Right atrium auricular region (tissue), 2 donors: ENCODE measurements at places on chromosomes 5 and 9. TPM values are rescaled to one million over a fixed set of nuclear protein-coding genes. Genes with fewer than 3 reads are reported as not detected.

Gene LCN2
- total RNA-seq: not detected

DNA sequence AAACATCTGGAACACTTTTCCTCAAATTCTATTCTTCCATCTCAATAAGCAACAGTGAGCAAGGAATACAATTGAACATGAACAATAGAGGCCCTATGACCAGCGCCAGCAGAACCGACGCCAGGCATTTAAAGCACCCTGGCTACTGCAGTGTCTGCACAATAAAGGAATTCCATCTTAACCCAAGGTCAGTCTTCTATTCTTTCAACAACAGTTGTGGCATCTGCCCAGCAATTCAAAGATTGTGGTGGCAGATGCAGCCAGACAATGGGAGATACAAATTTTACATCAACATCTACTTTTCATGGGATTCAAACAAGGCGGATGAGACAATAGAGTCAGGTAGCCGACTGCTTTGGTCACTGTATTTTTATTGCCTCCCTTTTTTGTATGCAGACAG lies 65.9 kb downstream of the ELL2 start:
- DNase-seq: no peak
- H3K27me3 ChIP-seq: no peaks in the 10 kb centered on the region
- H3K4me3 ChIP-seq: no peak overlapping the region
- no peak overlapping the region for H3K27ac ChIP-seq
- H3K4me1 ChIP-seq: peaks cover 17% of the 10 kb centered on the region

DNA sequence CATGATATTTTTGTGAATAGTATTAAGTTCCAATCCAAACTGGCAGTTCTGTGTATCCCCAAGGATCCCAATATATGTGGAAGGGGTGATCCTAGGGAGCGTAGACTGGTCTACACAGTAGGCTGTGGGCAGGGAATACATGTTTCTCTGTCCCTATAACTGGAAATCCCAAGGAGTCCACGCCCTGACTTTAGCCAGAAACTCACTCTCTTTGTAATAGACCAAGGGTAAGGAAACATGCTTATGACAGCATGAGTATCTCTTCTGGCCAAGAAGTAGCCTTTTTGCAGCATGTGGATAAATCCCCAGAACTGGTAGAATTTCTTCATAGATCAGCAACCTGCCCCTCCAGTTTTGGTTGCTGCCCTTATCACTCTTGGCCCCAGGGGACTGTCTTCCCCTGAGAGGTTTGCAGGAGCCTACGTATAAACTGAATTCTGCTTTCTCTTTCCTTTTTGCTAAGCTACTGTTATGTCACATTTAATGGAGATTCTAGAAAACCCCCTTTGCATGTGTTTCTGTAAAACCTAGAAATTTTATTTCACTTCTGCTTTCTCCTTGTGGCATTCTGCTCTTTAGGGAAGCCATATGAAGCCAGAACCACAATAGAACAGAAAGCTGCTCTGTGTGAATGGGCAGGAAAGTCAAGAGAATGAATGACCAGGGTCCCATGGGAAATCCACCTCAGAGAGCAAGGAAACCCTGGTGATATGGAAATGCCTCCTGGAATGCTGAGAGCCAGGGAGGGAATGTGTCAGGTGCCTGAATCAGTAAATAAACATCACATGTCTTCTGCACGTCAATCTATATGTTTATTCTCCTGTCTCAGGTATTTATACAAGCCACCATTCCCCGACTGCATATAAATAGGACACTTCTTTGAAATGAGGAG lies 3.5 kb downstream of the IFNA2 start:
- H3K4me3 ChIP-seq: no peak overlapping the region
- H3K4me1 ChIP-seq: no peaks in the 10 kb centered on the region
- no peaks in the 10 kb centered on the region for H3K36me3 ChIP-seq
- no peaks in the 10 kb centered on the region for H3K27me3 ChIP-seq
- DNase-seq: no peak

DNA sequence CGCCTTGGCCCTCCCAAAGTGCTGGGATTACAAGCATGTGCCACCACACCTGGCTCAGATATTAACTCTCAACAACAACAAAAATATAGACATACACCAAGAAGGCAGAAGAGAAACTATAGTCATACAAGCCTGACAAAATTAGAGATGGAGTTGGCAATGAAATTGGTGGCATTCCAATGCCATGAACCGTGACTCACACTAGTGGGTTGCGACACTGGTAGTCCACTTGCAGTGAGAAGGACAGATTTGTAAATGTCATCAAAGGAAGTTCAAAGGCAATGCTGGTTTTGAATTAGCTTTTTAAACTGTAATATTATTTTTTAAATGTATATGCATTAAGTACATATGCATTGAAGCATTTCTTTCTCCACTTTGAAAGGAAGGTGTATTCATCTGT lies 8.5 kb upstream of the DNAJC25 start:
- no peaks in the 10 kb centered on the region for H3K27me3 ChIP-seq
- no peak overlapping the region for H3K27ac ChIP-seq
- no peak overlapping the region for H3K4me3 ChIP-seq
- no peaks in the 10 kb centered on the region for H3K4me1 ChIP-seq

Gene CAMK4
- 0.67 TPM for total RNA-seq

- H3K27ac ChIP-seq: peak overlapping the region; percentile 74
- H3K4me1 ChIP-seq: peaks cover 34% of the 10 kb centered on the region
- DNase-seq: no peak
- H3K27me3 ChIP-seq: no peaks in the 10 kb centered on the region
- H3K36me3 ChIP-seq: no peaks in the 10 kb centered on the region
Measured at GRCh38 chr9:113648586-113648985, 185.1 kb downstream of the RGS3 start.

GRCh38 chr9:37198831-37199230 lies 78.5 kb downstream of the ZCCHC7 start:
- H3K27ac ChIP-seq: no peak overlapping the region
- H3K4me1 ChIP-seq: peaks cover 24% of the 10 kb centered on the region
- no peaks in the 10 kb centered on the region for H3K27me3 ChIP-seq
- H3K36me3 ChIP-seq: no peaks in the 10 kb centered on the region
- no peak overlapping the region for H3K4me3 ChIP-seq

Gene RNF180
- 17.8 TPM for total RNA-seq

- H3K36me3 ChIP-seq: no peaks in the 10 kb centered on the region
- H3K27me3 ChIP-seq: no peaks in the 10 kb centered on the region
- DNase-seq: no peak
- no peak overlapping the region for H3K4me3 ChIP-seq
Measured at GRCh38 chr5:142698447-142699183, 12.7 kb upstream of the FGF1 start.

DNA sequence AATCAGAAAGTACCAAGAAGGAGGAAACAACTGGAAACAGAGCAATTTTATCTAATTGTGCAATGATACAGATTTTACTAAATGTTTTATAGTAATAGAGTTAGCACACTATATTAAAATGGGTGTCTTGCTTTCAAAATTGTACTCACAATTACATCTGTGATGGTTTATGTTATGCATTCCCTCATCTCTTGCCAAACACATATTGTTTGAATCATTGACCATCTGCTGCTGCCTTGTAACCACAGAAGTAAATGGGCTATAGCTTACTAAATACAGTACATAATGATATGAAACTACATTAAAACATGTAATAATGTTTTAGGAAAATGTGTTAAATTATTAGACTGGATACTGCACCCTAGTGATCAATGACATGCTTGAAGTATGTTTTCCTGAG lies 158.1 kb downstream of the SLC25A46 start:
- no peak for DNase-seq
- no peaks in the 10 kb centered on the region for H3K36me3 ChIP-seq
- no peaks in the 10 kb centered on the region for H3K4me1 ChIP-seq
- no peaks in the 10 kb centered on the region for H3K27me3 ChIP-seq

- DNase-seq: no peak
- no peaks in the 10 kb centered on the region for H3K4me1 ChIP-seq
- H3K27me3 ChIP-seq: no peaks in the 10 kb centered on the region
- no peak overlapping the region for H3K4me3 ChIP-seq
- H3K27ac ChIP-seq: no peak overlapping the region
Measured at GRCh38 chr9:106058460-106058859, 364.1 kb downstream of the TMEM38B start.

DNA sequence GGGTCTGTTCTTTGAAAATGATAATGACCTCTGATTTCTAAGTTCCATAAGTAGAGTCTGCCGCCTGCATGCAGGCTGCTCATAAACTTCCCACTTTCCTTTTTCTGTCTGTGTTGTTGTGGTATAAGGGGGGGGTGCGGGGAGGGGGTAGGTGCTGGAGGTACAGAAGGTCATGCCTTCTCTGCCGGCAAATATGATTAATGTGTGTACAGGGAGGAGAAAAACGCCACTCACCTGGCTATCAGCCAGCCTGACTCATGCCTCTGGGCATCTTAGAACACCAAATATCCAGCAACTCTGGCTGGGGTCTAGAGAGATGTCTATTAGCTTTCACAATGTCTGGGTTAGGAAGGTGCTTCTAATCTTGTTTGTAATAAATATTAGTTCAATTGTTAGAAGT lies 128.3 kb downstream of the EFNA5 start:
- peaks cover 47% of the 10 kb centered on the region for H3K4me1 ChIP-seq
- H3K27me3 ChIP-seq: no peaks in the 10 kb centered on the region
- H3K4me3 ChIP-seq: no peak overlapping the region
- DNase-seq: peak; percentile 92
- peak overlapping the region; percentile 72 for H3K27ac ChIP-seq

Gene C6
- total RNA-seq: 54.4 TPM

- no peaks in the 10 kb centered on the region for H3K27me3 ChIP-seq
- H3K4me3 ChIP-seq: no peak overlapping the region
- peaks cover 26% of the 10 kb centered on the region for H3K4me1 ChIP-seq
- DNase-seq: no peak
- no peak overlapping the region for H3K27ac ChIP-seq
Measured at GRCh38 chr9:78000221-78000620, 31.4 kb downstream of the GNAQ start.

GRCh38 chr9:113474360-113475028 lies 11.0 kb downstream of the RGS3 start:
- DNase-seq: no peak
- peak overlapping the region; percentile 69 for H3K27ac ChIP-seq
- H3K36me3 ChIP-seq: no peaks in the 10 kb centered on the region
- no peaks in the 10 kb centered on the region for H3K27me3 ChIP-seq

GRCh38 chr5:161256957-161257356 lies 289.6 kb downstream of the GABRB2 start:
- no peaks in the 10 kb centered on the region for H3K4me1 ChIP-seq
- no peak overlapping the region for H3K4me3 ChIP-seq
- DNase-seq: no peak
- no peaks in the 10 kb centered on the region for H3K36me3 ChIP-seq

GRCh38 chr5:22852807-22853660 lies at the start of gene CDH12:
Gene CDH12 (minus strand): TSS chr5:22853344.
- no peak for DNase-seq
- no peak within 1 kb of the TSS for H3K27ac ChIP-seq
- H3K4me1 ChIP-seq: peaks cover 8% of the 10 kb centered on the region
- H3K27me3 ChIP-seq: no peaks in the 10 kb centered on the region

Gene LMAN2
- total RNA-seq: 128 TPM

Gene EXOSC3
- 14.1 TPM for total RNA-seq

Gene EQTN
- not detected for total RNA-seq

DNA sequence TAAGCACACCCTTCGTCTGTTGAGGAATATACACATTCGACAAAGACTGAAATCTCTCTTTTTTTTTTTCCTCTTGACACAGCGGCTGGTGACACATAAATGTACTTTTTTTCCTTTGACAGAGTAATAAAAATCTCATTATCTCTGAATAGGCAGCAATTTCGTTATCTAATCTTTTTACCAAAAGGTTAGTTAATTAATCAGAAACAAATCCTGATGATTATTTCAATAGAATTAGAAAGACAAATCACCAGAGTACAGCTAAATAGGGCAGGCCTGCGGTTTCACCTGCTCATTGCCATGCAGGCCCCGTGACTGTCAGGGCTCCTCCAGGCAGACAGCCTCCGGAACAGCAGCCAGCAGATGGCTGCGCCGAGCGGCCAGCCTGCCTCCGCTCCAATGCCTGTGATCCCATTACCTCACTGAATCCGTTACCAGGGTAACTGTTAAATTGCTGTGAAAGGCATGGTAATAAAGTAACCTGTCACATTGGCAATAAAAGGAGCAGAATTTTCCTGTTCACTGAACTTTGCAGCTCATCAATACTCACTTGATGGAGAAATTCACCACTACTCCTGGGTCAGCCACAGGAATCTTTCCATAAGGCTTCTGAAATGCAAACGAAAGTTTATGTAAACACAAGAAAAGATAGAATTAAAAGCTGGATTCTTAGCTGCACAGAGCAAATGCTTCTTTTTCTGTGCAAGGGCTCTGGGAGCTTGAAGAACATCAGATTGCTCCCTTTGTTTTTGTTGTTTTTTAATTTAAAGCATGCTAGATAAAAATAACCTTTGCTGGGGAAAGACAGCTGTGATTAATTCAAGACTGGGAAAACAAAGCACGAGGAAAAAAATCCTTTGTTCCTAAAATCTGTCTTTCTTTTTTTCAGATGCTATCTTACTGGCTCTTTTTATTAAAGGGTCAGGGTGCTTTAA lies 666.4 kb upstream of the ZNF608 start:
- no peak overlapping the region for H3K4me3 ChIP-seq
- peak; percentile 76 for DNase-seq
- H3K4me1 ChIP-seq: peaks cover 50% of the 10 kb centered on the region
- H3K27ac ChIP-seq: peak overlapping the region; percentile 84
- H3K36me3 ChIP-seq: no peaks in the 10 kb centered on the region

DNA sequence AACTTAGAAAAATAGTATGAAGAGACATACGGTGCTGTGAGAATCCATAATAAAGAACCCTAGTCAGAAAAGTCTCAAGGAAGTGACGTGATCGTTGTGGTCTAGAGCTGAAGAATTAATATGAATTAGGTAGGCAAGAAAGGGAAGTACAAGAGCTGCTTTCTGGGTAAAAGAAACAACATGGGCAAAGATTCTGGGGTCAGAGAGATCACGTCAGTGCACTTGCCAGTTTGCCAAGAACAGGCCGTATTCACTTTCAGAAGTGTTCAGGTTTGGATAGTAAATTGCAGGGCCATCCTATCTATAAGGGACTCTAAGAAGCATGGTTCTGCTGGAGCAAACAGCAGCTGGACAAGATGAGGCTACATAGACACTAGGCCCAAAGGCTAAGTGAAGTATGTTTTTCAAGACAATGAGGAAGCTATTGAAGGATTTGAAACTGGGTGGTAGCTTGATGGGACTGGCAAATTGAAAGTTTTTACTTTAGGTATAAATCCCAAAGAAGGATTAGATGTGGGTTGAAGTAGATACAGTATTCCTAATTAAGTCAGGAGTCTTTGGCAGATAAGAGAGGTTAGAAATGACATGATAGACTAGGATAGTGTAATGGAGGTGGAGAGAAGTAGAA lies 4.8 kb upstream of the CHD1 start:
- DNase-seq: no peak
- H3K27me3 ChIP-seq: no peaks in the 10 kb centered on the region
- no peaks in the 10 kb centered on the region for H3K4me1 ChIP-seq
- peak overlapping the region; percentile 51 for H3K27ac ChIP-seq
- no peak overlapping the region for H3K4me3 ChIP-seq
- no peaks in the 10 kb centered on the region for H3K36me3 ChIP-seq

- no peaks in the 10 kb centered on the region for H3K27me3 ChIP-seq
- no peak overlapping the region for H3K27ac ChIP-seq
- H3K36me3 ChIP-seq: no peaks in the 10 kb centered on the region
- no peak overlapping the region for H3K4me3 ChIP-seq
- DNase-seq: no peak
Measured at GRCh38 chr5:16043349-16043965, 136.1 kb downstream of the MARCHF11 start.

GRCh38 chr5:40331616-40332015 lies 348.1 kb upstream of the PTGER4 start:
- no peaks in the 10 kb centered on the region for H3K4me1 ChIP-seq
- no peak overlapping the region for H3K4me3 ChIP-seq
- H3K27me3 ChIP-seq: no peaks in the 10 kb centered on the region
- H3K27ac ChIP-seq: no peak overlapping the region

Gene USP20
- 12.9 TPM for total RNA-seq

GRCh38 chr5:51095486-51095885 lies 287.8 kb upstream of the ISL1 start:
- no peaks in the 10 kb centered on the region for H3K27me3 ChIP-seq
- H3K27ac ChIP-seq: no peak overlapping the region
- H3K36me3 ChIP-seq: no peaks in the 10 kb centered on the region
